Umbilical cord (tissue), 2 donors: ENCODE measurements at places on chromosomes 2 and 18.

DNA sequence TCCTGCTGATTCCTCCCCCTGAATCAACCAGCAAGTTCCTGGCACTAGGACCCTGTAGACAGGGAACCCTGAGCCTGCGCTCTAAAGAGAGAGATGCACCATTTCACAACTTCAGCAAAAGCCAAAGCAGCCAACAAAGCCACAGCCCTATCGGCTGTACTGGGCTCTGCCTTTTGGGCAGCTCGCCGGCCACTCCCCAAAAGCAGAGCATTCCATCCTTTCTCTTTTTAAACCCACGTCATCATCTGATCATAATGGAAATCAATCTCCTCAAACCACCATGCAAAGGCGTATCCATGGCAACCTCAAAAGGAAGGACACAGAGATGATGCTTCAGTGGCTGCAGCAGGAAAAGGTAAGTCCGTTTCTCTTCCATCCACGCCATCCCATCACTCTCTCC is 5.3 kb upstream of the DCTN1 start:
- DNase-seq = no peak

GRCh38 chr2:144364944-144365738 is 154.8 kb downstream of the ZEB2 start:
- no peak for DNase-seq

GRCh38 chr2:200758341-200758740 is 53.4 kb upstream of the BZW1 start:
- DNase-seq = no peak

GRCh38 chr18:30248056-30248455 is 794.5 kb downstream of the DSC3 start:
- DNase-seq = no peak

DNA sequence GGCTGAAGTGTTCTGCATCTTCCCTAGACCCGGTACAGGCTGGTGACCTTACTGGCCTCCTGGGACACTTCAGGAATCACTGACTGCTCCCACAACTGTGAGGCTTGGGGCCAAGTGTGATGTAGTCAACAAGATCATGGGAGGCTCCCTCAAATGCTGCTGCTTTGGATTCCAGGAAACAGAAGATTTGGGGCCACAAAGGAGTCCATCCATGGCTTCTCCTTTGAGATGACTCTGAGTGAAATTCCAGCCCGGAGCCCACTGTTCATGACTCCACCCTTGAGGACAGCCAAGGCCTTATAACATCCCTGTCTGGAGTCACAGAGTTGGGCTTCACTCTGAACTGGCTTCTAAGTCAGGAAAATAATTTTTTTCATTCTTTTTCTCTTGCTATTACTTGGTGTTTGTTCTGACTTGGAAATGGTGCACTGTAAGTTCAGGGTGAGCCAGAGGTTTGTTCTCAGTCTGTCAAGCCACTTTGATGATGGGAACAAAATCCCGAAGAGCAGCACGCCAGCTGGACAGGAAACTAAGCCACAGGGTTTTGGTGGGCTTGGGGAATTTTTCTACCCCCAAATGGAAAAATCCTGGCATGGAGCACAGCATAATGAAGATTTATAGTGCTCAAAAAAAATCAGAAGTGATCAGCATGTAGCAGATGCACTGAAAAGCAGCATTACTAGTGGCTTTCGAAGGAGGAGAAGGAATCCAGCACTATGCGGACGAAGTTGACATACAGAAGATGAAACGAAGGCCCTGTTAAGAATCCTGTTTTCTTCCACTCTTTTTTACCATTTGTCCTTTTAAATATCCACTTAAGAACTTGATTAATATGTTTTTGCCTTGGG is 98.1 kb upstream of the ZFP36L2 start:
- DNase-seq = peak; percentile 71

GRCh38 chr2:216108310-216108966 is 710 bp upstream of the XRCC5 start:
- DNase-seq = no peak

- no peak for DNase-seq
Observed at GRCh38 chr2:210190345-210190744, 19.1 kb upstream of the KANSL1L start.
